AG04449 (cell line): ENCODE measurements at places on chromosomes 3 and 15.

DNA sequence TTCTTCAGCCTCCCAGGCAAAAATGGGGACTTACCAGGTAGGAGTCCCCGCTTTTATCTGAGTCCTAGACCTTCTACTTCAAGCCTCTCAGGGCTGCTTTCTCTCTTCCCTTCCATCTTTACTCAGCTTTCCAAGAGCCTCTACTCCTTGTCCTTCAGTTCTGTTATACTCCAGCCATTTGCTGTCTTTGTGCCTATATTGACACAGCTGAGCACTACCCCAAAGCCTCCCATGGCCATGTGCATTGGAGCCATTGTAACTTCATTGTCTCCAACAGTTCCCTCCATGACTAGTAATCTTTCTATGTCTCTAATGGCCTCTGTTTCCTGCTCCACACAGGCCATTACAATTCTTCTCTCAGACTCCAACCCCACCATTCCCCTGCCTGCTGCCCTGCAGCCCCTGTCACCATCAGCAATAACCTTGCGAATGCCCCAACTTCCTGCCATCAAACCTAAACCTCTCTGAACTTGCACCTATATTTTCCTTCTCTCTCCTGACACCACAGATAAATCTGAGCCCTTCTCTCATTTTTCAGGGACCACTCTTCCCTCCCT is 77.9 kb upstream of the ADPGK start:
- no peak for DNase-seq

DNA sequence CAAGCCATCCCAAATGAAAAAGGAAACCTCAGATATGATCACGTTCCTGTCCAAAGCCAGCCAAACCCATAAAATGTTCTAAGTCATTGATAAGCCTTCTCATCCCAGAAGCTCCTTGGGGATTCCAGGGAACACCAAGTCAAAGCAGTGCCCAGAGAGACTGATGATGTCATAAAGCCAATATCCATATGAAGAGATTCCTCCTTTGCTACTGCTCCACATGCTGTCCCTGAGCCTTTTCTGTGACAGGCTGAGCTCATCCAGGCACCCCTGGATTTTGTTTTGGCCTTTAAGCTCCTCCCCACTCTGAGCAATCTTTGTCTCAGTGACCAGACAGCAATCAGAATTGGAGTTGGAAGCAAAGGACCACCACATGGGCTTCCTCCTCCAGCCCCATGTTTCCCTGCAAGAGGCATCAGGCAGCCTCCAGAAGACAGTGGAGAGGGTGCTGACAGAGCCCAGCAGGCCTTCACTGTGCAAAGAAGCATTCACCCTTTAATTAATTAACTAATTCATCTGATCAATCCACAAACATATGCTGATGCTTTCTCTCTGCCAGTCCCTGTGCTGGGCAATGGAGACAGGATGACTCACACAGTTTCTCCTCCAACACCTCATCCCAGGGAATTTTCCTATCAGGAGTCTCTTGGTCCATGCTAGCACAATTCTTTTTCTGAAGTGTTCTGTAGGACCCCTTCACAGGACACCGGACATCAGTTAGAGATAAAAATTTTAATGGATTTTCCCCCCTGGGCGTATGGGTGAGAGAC is 25.0 kb downstream of the MEX3B start:
- DNase-seq: no peak

- DNase-seq: no peak
Measured at GRCh38 chr3:167991213-167991612, 104.5 kb downstream of the GOLIM4 start.

DNA sequence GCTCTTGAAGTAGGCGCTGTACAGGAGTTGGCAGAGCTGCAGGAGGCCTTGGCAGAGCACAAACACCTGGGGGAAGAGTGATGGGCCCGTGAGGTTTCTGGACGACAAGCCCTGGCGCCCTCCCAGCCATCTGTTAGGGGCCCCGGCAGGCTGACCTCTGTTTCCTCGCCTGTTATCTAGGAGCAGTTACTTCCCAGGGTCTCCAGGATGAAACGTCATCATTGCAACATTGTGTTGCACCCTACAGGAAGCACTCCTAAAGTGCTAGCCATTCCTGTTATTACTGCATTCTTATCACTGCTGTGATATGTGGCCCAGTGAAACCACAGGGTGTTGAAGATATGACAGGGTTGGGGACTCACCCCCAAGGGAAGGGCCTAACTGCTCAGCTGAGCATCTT is 50.2 kb downstream of the SLCO2A1 start:
- no peak for DNase-seq

DNA sequence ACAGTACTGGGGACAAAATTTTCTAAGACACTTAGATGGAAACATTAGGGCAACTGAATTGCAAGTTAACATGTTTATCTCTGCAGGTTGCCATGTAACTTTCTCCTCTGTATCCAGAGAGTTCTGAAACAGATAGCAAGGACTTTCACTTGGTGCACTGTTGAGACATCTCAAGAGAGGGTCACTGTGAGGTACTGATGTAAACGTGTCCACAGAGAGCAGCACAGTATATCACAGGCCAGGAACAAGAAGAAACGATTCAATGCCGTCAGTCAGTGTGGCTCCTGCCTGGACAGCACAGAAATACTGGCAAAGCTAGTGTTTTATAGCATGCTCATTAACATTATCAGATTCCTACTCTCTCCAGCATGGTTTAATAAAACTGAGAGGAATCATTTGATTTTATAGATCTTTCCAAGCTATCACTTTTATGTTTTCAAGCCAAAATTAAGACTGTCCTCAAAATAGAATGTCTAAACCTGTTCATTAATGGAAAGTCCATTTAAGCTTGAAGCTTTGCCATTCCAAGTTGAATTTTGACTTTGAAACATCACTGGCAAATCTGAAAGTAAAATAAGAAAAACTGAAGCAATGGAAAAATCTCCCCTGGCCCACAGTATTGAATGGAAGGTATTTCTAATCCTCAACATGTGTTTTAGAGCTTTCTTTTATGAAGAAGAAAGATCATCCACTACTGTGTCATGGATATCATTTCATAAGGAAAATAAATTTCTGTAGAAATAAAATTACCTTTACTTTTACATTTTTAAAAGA is 102.7 kb downstream of the IMPG2 start:
- DNase-seq: no peak

- DNase-seq: no peak
Measured at GRCh38 chr3:121735047-121735696, 14.4 kb downstream of the GOLGB1 start.

DNA sequence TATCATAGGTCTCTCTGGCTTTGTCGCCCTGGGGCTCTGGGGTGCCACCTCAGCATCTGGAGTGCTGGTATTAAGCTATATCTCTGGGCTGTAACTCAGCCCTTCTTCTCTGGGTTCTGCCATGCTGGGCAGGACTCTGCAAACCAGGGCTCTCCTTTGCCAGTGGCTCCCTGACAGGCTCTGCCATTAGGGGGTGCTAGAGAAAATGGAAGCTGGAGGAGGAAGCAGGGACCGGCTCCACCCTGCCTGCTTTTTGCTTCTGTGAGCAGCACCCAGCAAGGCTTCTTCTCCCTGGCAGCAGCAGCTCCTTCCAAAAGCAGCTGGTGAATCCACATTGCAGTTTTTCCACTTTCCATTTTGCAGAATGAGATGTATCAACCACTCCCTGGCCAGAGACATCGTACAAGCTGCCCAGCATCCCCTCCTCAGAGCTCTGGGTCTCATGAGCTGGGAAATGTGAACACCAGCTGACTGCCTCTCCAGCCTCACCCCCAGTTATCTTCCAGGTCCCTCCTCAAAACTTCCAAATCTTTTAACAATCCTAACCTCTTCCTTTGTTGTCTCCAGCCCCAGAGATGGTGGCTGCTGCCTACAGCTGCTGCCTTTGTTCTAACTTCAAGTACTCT is 165.0 kb downstream of the ABHD5 start:
- no peak for DNase-seq

- peak; percentile 4 for DNase-seq
Measured at GRCh38 chr3:168424059-168424734, 328.5 kb upstream of the GOLIM4 start.

DNA sequence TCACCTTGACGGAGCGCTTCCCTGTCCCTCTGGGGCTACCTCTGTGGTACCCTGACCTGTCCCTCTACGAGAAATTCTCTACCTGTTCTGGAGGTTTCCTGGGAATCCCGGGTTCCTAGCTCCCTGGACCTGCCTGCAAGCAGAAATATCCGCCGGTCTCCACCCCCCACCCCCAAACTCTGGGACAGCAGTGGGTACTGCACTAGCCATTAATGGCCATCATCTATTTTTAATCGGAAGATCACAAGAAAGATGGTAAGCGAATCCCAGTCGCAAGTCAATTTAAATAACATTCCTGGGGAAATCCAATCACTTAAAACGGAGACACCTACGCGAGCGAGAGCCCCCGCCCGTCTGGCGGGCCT is 429 bp upstream of the C3orf80 start:
- no peak for DNase-seq

- DNase-seq: no peak
Measured at GRCh38 chr15:64071931-64072765, 21.5 kb downstream of the CIAO2A start.

- no peak for DNase-seq
Measured at GRCh38 chr15:98671060-98672008, 23.0 kb downstream of the IGF1R start.
